ENCODE measurements at places on chromosomes 7 and 10.

GRCh38 chr10:90018819-90019218, 317.4 kb downstream of the KIF20B start:
- no peak for DNase-seq

DNA sequence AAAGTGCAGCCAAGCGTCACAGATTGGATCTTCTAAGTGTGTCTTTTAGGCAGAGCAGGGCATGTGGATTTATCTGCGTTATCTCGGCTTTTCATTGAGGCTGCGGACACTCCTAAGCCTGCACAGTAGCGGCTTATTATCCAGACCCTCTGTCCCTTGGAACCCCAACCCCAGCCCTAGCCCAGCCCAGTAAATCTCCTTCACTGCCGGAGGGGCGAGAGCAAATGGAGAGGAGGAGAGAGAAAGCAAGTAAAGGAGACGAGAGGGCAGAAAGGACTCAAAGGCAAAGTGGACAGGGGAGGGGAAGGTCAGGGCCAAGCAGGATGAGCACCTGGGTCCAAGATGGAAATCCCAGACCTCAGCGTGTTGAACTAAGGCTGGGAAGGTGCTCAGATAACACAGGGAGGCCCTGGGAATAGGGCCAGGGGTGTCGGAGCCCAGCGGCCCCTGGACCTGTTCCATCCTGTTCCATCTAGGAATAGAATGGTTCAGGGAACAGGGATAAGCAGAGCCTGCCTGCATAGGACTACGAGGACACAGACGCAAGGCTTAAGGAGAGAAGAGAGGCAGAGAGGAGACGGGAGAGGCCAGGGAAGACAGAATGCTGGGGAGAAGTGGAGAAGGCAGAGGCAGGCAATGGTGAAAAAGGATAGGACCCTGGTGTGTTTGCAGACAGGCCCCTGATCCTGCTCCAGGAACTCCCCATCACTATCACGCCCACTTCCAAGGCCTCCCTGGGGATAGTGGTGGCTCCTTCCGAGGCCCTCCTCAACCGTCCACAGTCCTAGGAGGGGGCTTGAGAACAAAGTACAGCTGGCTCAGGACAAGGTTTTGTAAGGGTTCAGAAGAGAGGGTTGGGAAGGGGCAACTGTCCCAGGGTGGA, 99.6 kb downstream of the CHST15 start:
- no peak for DNase-seq

GRCh38 chr7:2613931-2614600, 17.7 kb upstream of the TTYH3 start:
- peak; percentile 46 for DNase-seq

- no peak for DNase-seq
Measured at GRCh38 chr7:32266932-32267475, 196.8 kb upstream of the PDE1C start.

DNA sequence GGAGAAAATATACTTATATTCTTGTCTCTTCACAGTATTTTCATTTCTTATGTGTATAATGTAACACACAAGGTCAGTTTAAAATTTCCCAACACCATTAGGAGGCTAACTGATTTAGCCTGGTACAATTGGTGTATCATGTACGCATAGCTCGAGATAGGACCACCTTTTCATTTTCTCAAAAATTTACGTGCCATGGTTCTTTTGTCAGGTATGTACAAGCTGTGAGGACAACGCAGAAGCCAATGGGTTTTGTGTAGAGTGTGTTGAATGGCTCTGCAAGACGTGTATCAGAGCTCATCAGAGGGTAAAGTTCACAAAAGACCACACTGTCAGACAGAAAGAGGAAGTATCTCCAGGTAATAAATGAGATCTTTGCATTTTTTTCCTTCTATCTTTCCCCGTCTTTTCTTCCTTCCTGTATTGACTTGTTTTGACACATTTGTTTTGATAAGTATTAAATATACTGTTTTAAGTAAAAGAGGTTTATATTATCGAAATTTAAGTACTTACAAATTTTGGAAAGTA, 55.0 kb downstream of the TRIM24 start:
- DNase-seq = no peak

GRCh38 chr10:121324678-121325213, 273.5 kb downstream of the FGFR2 start:
- no peak for DNase-seq

- DNase-seq = no peak
Measured at GRCh38 chr10:69655868-69656555, 26.0 kb downstream of the FAM241B start.

GRCh38 chr7:132430041-132430855, 146.0 kb downstream of the PLXNA4 start:
- no peak for DNase-seq

DNA sequence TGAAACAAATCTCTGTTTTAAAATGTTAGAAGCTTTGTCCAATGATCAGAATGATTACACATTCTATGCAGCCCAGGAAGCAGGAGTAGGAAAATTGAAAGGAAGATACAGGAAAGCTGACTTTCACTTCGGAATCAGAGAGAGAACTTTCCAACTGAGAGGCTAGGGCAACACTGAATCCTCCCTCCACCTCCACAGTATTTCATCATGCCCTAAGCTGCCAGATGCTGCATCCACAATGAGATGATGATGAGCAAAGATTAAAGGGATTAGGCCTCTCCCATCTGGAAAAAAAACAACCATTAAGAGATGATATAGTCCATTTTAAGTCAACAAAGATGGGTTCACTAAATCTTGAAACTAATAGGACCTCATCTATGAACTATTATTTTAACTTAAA, 215.6 kb downstream of the GPR37 start:
- peak; percentile 8 for DNase-seq

- no peak for DNase-seq
Measured at GRCh38 chr7:141992156-141992555, 3.5 kb upstream of the MGAM start.

GRCh38 chr7:57375783-57376182, 74.2 kb upstream of the ZNF716 start:
- DNase-seq = no peak

DNA sequence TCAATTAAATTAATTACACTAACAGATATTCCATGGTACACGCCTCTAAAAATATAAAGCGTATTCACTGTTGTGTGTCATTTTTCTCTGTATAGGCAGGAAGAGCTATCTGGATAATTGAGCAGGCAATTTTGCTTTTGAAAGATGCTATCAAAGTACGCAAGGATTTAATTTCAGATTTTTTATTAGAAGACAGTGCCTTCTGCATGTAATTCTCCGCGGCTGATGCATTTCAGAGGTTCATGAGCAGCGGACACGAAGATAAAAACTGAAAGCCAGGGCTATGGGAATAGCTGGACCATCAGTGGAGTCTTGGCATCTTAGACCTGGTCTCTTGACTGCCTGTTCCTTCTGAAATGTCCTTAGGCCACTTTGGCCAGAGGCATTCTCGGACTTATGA, 35.7 kb upstream of the SDK1 start:
- no peak for DNase-seq

GRCh38 chr7:159105066-159105780, 39.4 kb downstream of the VIPR2 start:
- no peak for DNase-seq

GRCh38 chr10:90051053-90051452, 349.7 kb downstream of the KIF20B start:
- no peak for DNase-seq

GRCh38 chr7:16838386-16838785, 33.6 kb upstream of the AGR2 start:
- DNase-seq = no peak

- no peak for DNase-seq
Measured at GRCh38 chr10:1643161-1643907, 94.0 kb downstream of the ADARB2 start.

DNA sequence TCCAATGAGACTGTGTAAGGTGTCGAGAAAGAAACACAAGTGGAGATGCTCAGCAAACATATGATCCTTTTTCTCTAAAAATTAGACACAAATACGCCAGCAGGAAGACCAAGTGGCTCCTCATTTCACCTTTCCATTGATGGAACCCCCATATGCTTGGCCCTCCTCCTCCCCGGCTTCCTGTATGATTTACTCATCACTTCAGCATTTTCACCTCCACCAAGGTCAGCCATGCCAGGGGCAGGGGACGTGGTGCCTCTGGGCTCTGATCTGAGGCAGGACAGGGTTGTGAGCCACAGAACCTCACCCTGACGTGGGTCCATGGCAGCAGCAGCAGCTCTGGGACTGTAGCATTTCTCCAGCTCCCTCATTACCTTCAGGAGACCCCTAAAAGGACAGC, 116.8 kb upstream of the PFKP start:
- no peak for DNase-seq

DNA sequence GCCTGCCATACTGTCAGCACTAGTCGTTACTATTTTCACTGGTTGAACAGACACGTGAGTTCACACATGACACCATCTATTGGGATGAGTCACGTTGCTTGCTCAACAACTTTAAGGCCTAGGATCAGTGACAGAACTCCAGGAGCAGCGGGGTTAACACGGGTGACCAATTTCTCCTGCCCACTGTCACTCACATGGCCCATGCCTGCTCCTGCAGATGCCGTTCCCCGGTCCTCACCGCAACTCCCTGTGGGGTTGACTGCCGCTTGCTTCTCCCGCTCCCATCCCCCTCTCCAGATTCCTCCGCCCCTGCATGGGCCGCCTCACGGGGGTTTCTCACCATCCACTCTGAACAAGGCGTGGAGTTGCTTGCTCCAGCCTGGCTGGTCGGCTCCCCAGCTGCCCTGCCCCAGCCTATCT, 128.2 kb downstream of the TAX1BP1 start:
- no peak for DNase-seq

GRCh38 chr10:131961047-131961776, 20.5 kb downstream of the BNIP3 start:
- DNase-seq = no peak

GRCh38 chr10:18254692-18255091, 114.5 kb downstream of the CACNB2 start:
- DNase-seq = no peak
